ENCODE measurements at places on chromosomes 13 and 19.
A peak's percentile ranks its signal among the peaks of the same experiment; 100 is the strongest.

GRCh38 chr19:38674388-38675171 lies 27.1 kb downstream of the ACTN4 start:
- DNase-seq = no peak

GRCh38 chr13:46621133-46621532 lies 68.2 kb downstream of the LRCH1 start:
- no peak for DNase-seq

DNA sequence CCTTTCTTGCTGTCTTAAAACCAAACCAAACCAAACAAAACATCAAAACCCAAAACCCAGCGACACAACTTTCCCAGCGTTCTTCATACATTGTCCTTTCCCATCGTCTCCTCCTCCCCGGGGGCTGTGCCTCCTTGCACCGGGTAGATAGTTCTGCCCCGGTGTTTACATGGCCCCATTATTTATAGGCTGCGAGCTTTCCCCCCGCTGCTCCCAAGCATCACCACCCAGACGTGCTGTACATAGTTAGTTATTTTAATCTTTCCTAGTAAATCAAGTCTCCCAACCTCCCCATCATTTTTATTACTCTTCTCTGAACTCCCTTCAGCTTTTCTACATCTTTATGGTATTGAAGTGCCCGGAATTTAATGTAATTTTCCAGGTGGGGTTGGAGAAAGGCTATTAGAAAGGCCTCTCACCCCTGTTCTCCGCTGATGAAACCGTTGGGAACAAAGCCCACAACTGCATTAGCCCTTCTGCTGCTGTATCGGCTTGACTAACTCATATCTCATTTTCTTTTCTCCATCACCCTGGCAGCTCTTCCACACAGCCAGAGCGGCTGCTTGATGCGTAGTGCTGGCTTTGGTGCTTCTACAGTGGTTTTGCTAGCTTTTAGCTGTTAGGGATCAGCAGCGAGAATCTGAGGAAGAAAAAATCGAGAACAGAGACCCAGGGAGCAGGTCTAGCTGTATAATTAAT lies 53.1 kb downstream of the FGF9 start:
- no peak for DNase-seq

- DNase-seq = no peak
These were observed 11.9 kb upstream of the TPM4 start for GRCh38 chr19:16064209-16064889.

DNA sequence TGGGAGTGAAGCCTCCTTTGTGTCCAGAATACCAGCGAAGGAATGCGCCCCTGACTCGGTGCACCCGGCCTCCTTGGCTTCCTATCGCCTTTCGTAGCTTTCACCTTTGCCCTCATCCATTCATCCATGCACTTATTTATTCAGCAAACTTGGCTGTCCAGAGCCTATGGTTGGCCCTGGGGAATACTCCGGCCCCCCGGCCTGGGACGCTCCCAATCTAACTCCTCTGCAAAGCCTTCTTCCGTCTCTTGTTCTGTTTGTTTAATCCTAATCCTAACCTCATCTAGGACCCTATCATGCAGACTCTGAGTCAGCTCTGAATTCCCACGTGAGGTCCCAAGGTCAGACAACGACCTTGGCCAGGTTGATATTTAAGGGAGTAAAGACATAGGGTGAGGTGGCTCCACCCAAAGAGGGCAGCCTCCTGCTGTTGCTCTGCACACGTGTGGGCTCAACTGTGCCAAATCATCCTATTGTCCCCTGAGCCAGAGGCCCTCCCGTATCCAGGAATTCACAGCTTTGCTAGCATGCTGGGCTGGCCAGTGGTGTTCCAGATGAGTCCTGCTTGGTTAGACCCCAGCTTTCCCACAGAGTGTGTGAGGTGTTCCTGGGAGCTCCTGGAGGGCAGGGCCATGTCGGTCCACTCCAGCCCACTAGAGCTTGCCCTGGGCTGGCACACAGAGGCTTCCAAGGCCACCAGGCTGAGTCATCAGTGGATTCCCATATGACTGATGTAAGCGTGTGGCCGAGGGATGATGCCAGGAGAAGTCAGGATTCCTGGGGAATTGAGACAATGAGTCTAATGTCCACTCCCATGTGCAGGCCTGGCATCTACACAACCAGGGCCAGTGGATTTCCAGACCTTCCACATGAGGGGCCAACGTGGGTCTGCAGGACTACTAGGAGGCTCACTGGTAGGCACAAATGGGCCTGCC lies 6.5 kb upstream of the CCNE1 start:
- no peak for DNase-seq

DNA sequence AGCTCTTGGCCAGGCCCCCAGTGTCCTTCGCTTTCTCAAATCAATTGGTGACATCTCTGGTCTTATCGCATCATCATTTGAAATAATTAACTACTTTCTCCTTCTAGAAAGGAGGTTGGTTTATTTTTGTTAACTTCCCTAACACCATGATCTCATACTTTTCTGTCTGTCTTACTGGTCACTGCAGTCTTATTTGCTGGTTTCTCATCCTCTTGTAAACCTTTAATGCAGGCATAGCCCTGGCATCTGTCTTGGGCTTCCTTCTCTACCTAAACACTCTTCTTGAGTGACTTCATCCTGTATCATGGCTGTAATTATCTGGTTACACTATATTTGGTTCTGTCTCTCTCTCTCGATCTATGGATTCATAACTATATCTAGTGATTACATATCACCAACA lies 152.8 kb downstream of the CYSLTR2 start:
- no peak for DNase-seq

DNA sequence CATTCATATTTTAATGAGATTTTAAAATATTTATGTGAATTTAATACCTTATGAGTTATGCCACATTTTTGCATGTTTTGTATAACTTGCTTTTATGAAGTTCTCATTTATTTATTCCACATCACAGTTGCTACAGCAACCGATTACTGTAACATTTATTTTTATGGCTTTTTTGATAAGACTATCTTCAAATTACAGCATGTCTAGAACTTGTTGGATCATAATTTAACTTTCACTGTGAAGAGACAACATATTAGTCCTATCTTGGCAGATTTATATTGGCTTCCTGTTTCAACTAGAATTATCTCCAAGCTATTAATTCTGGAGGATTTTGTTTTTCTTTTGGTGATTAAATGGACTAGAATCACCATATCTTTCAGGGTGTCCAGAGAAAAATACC lies 793.7 kb upstream of the SLITRK5 start:
- no peak for DNase-seq

GRCh38 chr13:33017323-33017929 lies 1.2 kb downstream of the KL start:
- DNase-seq = no peak

DNA sequence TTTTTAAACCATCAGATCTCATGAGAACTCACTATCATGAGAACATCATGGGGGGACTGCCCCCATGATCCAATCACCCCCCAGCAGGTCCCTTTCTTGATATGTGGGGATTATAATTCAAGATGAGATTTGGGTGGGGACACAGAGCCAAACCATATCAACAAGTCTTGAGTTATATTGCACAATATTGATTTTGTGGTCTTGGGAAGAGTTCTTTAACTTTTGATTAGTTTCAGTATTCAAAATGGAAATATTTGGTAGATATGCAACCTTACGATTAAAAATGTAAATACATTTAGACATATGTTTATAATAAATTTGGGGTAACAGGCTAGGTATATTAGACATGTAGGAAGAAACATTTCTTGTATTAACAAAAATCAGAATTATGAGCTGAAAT lies 188.2 kb downstream of the GPC5 start:
- DNase-seq = no peak

DNA sequence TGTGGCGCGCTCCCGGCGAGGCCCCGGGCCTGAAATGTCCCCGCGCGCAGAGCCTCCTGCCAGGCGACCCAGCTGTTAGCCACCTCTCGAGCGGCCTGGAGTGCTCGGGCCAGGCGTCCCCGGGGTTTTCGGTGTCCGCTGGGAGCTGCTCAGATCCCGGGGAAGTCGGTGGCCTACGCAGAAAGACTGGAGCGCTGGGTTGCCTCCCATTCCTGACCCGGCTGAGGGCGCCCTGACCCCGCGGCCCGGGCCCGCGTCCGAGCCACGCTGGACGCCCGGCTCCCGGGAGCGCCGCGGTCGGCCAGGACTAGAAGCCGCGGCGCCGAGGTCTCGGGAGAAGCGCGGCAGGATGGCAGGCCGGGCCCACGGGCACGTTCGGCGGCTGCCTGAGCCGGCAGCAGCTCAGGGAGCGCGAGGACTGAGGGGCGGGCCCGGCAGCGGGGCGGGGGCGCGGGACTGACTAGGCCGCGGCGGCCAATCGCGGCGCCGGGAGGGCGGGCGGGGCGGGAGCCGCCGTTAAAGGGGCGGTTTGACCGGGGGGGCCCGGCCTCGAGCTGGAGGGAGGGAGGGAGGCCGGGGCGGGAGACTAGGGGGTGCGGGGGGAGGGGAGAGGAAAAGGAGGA lies 1.3 kb upstream of the ZIC2 start:
- peak; percentile 92 for DNase-seq

DNA sequence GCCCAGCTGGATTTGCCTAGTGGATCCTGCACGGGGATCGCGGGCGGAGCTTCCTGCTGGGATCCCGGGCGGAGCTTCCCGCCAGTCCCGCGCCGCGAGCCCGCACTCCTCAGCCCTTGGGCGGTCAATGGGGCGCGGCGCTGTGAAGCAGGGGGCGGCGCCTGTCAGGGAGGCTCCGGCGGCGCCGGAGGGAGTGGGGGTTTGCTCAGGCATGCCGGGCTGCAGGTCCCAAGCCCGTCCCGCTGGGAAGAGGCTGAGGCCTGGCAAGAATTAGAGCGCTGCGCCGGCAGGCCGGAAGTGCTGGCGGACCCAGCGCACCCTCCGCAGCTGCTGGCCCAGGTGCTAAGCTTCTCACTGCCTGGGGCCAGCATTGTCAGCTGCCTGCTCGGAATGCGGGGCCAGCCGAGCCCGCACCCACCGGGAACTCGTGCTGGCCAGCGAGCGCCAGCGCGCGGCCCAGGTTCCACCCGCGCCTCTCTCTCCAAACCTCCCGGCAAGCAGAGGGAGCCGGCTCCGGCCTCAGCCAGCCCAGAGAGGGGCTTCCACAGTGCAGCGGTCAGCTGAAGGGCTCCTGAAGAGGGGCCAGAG lies 119.6 kb downstream of the PRR20E start:
- DNase-seq = no peak

DNA sequence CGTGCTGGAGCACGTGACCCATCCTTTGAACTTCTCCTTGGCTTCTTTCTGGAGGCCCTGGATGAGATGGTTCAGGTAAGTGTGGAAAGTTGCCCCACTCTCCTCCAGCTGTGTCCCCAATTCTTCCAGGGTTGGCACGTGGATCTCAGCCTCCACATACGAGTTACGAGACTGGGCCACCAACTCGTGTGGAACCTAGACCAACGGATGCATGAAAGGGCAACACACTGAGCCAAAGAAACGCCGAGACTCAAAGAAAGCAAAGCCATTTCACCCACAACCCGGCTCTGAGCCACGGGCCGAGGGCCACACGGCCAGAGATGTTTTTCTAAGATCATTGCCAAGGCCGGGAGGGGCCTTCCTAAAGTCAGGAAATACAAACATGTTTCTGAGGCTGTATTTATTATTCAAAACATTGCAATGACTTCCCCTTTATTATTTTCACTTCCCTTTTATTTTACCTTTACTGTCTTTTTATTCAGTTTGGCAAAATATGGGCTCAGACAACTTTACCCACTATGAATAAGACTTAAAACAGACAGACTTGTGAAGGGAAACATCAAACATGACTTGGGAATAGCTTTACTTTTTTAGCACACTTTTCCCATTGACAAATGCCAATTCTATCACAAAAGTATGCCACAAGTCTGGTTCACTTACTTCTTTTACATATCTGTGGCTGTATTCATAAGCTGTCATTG lies 94.6 kb downstream of the KL start:
- DNase-seq = no peak

GRCh38 chr13:51435002-51435578 lies 17.7 kb downstream of the INTS6 start:
- DNase-seq = no peak

GRCh38 chr13:32940601-32941000 lies 75.6 kb upstream of the KL start:
- DNase-seq = peak; percentile 41

GRCh38 chr13:109715902-109716301 lies 70.5 kb downstream of the IRS2 start:
- no peak for DNase-seq

DNA sequence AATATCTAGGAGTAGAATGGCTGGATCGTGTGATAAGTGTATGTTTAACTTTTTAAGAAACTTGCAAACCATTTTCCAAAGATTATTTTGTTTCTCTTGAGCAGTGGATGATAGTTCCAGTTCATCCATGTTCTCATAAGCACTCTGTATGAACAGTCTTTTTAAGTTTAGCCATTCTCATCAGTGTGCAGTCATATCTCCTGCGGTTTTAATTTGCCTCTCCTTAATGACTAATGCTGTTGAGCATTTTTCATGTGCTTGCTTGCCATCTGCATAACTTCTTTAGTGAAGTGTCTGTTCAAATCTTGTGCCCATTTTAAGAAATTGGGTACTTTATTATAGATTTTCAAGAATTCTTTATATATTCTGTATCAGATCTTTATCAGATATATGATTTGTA lies 58.6 kb downstream of the WASF3 start:
- DNase-seq = no peak

DNA sequence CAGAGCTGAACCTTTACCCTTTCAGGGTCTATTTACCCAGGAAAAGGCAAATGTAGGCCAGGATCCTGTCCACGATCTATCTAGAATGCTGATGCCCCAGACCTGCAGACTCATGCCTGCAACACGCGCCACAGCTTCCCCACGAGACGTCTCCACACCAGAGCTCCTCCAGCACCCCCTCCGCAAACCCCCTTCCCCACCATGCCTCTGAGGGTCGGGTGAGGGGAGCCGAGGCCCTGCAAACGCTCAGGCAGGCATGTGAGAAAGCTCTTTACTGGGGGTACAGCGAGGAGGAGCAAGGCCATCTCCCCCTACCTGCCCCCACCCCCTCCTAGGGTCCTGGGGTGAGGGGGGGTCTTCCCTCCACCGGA lies 8.9 kb downstream of the DYRK1B start:
- no peak for DNase-seq

- DNase-seq = no peak
These were observed 4.7 kb downstream of the PRKACA start for GRCh38 chr19:14112809-14113385.

- DNase-seq = no peak
These were observed 15.9 kb upstream of the EFNB2 start for GRCh38 chr13:106551350-106551749.

DNA sequence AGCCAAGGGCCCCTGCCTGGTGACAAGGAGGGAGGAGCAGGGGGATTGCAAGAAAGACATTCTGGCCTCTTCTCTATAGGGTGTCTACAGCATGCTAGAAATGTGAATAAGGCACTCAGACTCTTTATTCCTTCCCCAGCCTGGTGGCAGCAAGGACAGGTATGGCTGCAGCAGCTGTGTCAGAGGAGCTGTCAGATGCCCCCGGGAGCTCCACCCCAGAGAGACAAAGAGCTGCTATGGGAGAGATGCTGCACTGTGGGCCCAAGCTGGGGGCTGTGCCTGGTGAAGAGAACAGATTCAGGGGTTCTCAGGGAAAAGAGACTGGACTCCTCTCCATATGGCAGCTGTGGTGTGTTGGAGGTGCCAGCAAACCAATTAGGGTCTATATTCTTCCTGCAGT lies 1063.3 kb downstream of the OLFM4 start:
- DNase-seq = no peak

Data from NCI-H345 (cell line).